WTC11 (cell line): ENCODE measurements at places on chromosomes 5 and 9. TPM values are rescaled to one million over a fixed set of nuclear protein-coding genes. Genes with fewer than 3 reads are reported as not detected.

DNA sequence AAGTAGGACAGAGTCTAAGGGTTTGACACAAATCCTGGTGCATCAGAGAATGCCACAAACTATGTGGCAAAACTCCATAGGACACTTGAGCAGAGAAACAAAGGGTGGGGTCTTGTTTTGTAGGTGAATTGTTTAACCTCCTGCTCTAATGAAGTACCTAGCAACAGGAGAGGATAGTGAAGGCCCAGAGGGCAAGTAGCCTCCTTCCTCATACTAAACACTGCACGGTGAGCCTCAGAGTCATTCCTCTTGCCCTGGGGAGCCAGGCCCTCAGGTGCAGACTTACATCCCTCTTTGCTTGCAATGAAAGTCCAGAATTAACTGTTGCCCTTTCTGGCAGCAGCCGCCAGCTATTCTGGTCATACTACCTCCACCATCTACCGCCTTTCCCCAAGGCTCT, 166.1 kb downstream of the DROSHA start:
- H3K27me3 ChIP-seq: peaks cover 3% of the 10 kb centered on the region; the same call in 1 of the 2 replicates
- no peak overlapping the region for H3K4me3 ChIP-seq
- H3K36me3 ChIP-seq: peaks cover 6% of the 10 kb centered on the region
- H3K27ac ChIP-seq: no peak overlapping the region

GRCh38 chr9:88786291-88787079, 204.8 kb upstream of the S1PR3 start:
- peaks cover 10% of the 10 kb centered on the region for H3K4me1 ChIP-seq
- H3K27me3 ChIP-seq: no peaks in the 10 kb centered on the region
- H3K4me3 ChIP-seq: no peak overlapping the region
- H3K27ac ChIP-seq: 0 out of 2 replicates have a peak overlapping the region, but pooled peaks have one; percentile 28
- no peak for DNase-seq

DNA sequence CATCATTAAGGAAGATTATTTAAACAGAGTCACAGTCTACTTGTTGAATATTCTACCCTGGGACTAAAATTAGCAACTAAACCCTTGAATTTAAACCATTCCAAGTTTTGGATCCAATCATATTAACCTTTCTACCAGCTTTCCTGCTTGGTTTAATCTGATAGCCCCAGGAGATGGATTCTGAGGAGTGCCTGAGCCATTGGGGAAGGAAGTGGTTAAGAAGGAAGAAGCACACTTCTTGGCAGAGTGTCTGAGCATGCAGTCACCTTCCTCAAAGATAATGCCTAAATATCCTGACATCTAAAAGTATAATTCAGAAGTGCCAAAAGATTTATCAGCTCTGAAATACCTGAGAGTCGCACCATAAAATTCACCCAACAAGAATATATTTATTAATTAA, 74.1 kb upstream of the SNCAIP start:
- DNase-seq: no peak
- H3K27me3 ChIP-seq: no peaks in the 10 kb centered on the region
- no peak overlapping the region for H3K4me3 ChIP-seq
- H3K36me3 ChIP-seq: peaks cover 10% of the 10 kb centered on the region

GRCh38 chr9:119003201-119003611, 366.0 kb downstream of the BRINP1 start:
- no peak overlapping the region for H3K4me3 ChIP-seq
- H3K36me3 ChIP-seq: no peaks in the 10 kb centered on the region
- no peaks in the 10 kb centered on the region for H3K27me3 ChIP-seq
- H3K4me1 ChIP-seq: peaks cover 8% of the 10 kb centered on the region
- DNase-seq: no peak
- no peak overlapping the region for H3K27ac ChIP-seq

DNA sequence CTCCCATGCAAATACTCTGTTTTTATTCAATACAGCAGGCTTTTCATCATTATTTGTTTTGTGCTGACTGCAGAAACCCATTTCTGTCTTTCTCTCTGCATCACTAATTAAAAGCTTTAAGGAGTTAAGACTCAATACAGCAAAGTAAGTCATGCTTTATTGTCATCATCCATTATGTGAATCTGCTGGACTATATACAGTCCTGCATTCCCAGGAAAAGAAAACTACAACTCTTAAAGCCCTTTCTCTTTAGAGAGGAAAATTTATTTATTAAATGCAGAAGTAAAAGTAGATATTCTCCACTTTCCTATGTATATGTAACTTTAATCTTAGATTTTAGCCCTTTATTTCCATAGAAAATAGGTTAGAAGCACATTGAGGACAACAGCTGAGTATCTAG, 706.6 kb upstream of the RGMB start:
- no peak for DNase-seq
- H3K36me3 ChIP-seq: no peaks in the 10 kb centered on the region
- H3K27me3 ChIP-seq: no peaks in the 10 kb centered on the region; the same call in 1 of the 2 replicates
- no peak overlapping the region for H3K27ac ChIP-seq
- H3K4me1 ChIP-seq: peaks cover 5% of the 10 kb centered on the region; the same call in 1 of the 2 replicates

DNA sequence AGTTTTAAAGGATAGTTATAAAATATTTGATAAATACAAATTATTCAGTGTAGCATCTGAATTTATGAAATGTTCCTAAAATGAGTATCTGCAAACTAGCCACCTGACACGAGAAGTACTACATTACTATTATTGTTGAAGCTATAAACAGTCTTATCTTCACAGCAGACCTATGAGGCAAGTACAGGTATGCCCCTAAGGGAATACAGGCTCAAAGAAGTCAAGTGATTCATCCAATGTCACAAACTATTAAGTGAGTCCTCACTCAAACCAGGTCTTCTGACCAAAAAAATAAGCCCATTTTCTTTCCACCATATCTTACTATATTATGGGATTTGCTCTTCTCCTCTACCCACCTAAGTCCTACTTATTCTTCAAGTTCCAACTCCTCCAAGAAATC, 28.7 kb downstream of the STRBP start:
- peaks cover 42% of the 10 kb centered on the region for H3K4me1 ChIP-seq
- no peaks in the 10 kb centered on the region; the same call in 1 of the 2 replicates for H3K36me3 ChIP-seq
- no peak overlapping the region for H3K4me3 ChIP-seq
- DNase-seq: no peak

- no peaks in the 10 kb centered on the region for H3K27me3 ChIP-seq
- no peak overlapping the region for H3K27ac ChIP-seq
- H3K4me1 ChIP-seq: peaks cover 19% of the 10 kb centered on the region
- no peak overlapping the region for H3K4me3 ChIP-seq
These were observed 204.1 kb upstream of the MEF2C start for GRCh38 chr5:89087128-89087527.

DNA sequence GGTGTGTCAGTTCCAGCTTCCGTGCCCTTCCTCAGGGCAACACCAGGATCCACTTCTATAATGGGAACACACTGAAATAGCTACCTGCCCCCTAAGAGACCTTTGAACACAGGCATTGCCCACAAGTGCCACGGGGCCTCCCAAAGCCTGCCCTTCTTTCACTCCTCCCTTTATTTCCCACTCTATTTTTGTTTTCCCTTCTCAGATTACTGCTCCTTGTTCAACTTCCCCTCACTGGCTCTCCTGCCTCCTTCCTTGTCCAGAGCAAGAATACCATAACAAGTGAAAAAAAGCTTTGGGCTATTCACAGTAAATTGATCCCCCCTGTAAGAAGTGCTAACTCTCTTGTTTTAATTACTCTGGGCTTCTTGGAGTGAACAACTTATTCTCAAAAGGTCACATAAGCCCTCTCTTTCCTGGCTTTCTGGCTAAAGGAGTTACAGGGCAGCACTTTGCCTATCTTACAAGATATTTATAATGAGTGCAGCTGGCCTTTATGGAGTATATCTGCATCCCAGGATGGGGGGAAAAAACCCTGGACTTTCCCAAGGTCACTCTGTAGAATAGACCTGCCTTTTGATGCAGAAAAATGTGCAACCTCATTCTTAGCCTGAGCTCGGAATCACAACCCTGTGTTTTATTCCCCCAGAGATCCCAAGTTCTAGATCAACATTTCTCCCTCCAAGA, 11.3 kb downstream of the CTXN3 start:
- H3K4me3 ChIP-seq: no peak overlapping the region
- peak overlapping the region; percentile 72 for H3K27ac ChIP-seq
- no peaks in the 10 kb centered on the region for H3K27me3 ChIP-seq
- H3K4me1 ChIP-seq: peaks cover 20% of the 10 kb centered on the region

- no peak for DNase-seq
- H3K4me3 ChIP-seq: no peak overlapping the region
- no peaks in the 10 kb centered on the region for H3K4me1 ChIP-seq
- H3K27me3 ChIP-seq: no peaks in the 10 kb centered on the region
- peaks cover 8% of the 10 kb centered on the region for H3K36me3 ChIP-seq
These were observed 18.6 kb downstream of the CTNNAL1 start for GRCh38 chr9:108994695-108995094.

- no peak overlapping the region for H3K27ac ChIP-seq
- DNase-seq: no peak
- H3K27me3 ChIP-seq: no peaks in the 10 kb centered on the region
These were observed 452.8 kb upstream of the MPDZ start for GRCh38 chr9:13732290-13732689.

- H3K27me3 ChIP-seq: no peaks in the 10 kb centered on the region
- no peak overlapping the region for H3K4me3 ChIP-seq
These were observed 45.1 kb downstream of the FBXL7 start for GRCh38 chr5:15545082-15545481.

- no peaks in the 10 kb centered on the region; the same call in 1 of the 2 replicates for H3K27me3 ChIP-seq
- H3K4me1 ChIP-seq: no peaks in the 10 kb centered on the region
- H3K4me3 ChIP-seq: no peak overlapping the region
These were observed 44.1 kb upstream of the SLC28A3 start for GRCh38 chr9:84384617-84385016.

GRCh38 chr9:95731876-95732275, 143.6 kb upstream of the ERCC6L2 start:
- no peak for DNase-seq
- no peaks in the 10 kb centered on the region for H3K27me3 ChIP-seq
- H3K27ac ChIP-seq: no peak overlapping the region
- H3K4me3 ChIP-seq: no peak overlapping the region
- peaks cover 2% of the 10 kb centered on the region; the same call in 1 of the 2 replicates for H3K4me1 ChIP-seq
- no peaks in the 10 kb centered on the region for H3K36me3 ChIP-seq

DNA sequence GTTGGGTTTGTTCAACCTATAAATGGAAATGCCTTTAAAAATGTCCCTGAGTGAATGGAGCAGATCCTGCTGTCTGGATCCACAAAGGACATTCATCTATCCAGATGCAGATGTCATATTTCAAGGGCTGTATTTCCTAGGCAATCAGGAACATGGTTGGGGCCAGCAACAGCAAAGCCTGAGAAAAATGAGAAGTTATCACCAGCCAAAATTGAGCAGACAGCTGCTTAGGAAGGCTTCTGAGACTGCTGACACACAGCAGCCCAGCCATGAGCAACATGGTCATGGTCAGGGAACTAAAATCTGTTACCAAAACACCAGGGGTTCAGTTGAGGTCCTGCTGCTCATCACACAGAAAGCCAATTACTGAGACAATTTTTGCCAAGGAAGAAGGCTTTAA, 9.2 kb upstream of the IL7R start:
- no peak overlapping the region for H3K27ac ChIP-seq
- no peak for DNase-seq
- H3K27me3 ChIP-seq: peaks cover 2% of the 10 kb centered on the region; the same call in 1 of the 2 replicates
- no peak overlapping the region for H3K4me3 ChIP-seq

DNA sequence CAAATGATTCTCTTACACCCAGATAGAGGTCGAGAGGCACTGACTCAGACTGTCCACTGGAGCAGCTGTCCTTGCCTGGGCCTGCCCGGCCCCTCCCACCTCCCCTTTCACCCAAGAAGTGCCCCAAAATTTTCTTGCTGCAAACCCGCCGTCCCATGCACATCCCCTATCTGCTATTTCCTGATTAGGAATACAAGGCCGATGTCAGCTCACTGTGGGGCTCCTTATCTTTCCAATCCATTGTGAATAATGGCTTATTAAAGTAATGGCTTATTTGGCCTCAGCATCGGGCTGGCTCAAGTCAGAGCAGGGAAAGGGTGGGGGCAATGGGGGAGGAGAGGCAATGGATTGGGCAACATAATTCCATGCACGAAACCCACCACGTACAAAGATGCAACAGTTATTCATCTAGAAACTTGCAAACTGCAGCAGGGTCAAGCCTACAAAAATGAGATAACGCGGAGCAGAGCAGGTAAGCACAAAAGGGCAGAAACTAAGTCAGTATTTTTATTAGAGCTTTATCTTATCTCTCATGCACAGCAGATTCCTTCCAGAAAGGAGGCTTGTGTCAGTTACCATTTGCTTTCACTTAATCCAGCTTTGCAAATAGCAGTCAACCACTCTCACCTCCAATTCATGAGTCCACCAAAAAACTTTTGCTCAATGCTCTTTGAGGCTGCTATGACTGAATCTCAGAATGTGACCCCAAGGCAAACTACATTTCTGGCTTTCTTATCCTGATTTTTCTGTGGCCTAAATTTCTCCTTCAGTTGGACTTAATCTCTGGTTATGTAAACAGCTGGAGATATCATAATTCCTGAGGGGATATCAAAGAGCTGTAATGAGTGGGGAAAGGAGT, 138.2 kb upstream of the OSMR start:
- H3K4me1 ChIP-seq: peaks cover 3% of the 10 kb centered on the region; the same call in 1 of the 2 replicates
- H3K27ac ChIP-seq: no peak overlapping the region
- H3K4me3 ChIP-seq: no peak overlapping the region
- DNase-seq: no peak
- no peaks in the 10 kb centered on the region; the same call in 1 of the 2 replicates for H3K27me3 ChIP-seq

DNA sequence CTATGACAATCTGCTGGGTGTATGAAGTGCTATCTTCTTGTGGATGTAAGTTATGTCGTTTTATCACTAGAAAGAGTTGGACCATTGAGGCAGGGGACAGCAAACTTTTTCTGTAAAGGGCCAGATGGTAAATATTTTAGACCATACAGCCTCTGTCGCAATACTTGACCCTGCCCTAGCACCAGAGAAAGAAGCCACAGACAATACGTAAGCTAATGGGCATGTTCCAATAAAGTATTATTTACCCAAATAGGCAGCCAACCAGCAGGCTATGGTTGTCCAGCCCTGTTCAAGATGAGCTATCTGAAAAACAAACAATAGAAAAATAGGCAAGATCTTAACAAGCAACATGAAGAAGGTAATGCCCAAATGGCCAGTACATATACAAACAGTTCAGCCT, 36.4 kb downstream of the MTX3 start:
- DNase-seq: no peak
- no peak overlapping the region for H3K4me3 ChIP-seq
- no peak overlapping the region for H3K27ac ChIP-seq
- peaks cover 24% of the 10 kb centered on the region for H3K4me1 ChIP-seq
- H3K36me3 ChIP-seq: no peaks in the 10 kb centered on the region
- no peaks in the 10 kb centered on the region for H3K27me3 ChIP-seq

DNA sequence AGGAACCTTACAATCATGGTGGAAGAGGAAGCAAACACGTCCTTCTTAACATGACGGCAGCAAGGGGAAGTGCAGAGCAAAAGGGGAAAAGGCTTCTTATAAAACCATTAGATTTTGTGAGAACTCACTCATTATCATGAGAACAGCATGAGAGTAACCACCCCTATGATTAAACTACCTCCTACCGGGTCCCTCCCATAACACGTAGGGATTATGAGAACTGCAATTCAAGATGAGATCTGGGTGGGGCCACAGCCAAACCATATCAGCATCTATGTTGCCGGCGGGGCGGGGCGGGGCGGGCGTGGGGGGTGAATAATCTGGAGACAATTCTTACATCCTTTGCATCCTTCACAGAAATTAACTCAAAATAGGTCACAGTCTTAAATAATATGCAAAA, 58.8 kb upstream of the GFPT2 start:
- peaks cover 6% of the 10 kb centered on the region for H3K36me3 ChIP-seq
- no peak for DNase-seq
- H3K27ac ChIP-seq: no peak overlapping the region
- no peak overlapping the region for H3K4me3 ChIP-seq
- H3K27me3 ChIP-seq: no peaks in the 10 kb centered on the region

GRCh38 chr9:16869131-16869881, 1.2 kb downstream of the BNC2 start:
- peaks cover 71% of the 10 kb centered on the region for H3K4me1 ChIP-seq
- DNase-seq: no peak

The PRRX2 gene
- total RNA-seq: 6.9 to 10.7 TPM (median 8.2 TPM) in 3 replicates

The ARHGEF28 gene
- total RNA-seq: 0.57 to 0.96 TPM (median 0.71 TPM) in 3 replicates

The QSOX2 gene
- 31.7 to 33.4 TPM (median 33.2 TPM) in 3 replicates for total RNA-seq

The SLC6A18 gene
- not detected in 3 replicates for total RNA-seq

The PCDHGA2 gene
- total RNA-seq: 0.66 to 0.96 TPM (median 0.94 TPM) in 3 replicates

The ABCA1 gene
- 4.6 to 7.8 TPM (median 5.8 TPM) in 3 replicates for total RNA-seq
